Fibroblast of villous mesenchyme (primary cell): ENCODE measurements at places on chromosomes 3 and 15.

DNA sequence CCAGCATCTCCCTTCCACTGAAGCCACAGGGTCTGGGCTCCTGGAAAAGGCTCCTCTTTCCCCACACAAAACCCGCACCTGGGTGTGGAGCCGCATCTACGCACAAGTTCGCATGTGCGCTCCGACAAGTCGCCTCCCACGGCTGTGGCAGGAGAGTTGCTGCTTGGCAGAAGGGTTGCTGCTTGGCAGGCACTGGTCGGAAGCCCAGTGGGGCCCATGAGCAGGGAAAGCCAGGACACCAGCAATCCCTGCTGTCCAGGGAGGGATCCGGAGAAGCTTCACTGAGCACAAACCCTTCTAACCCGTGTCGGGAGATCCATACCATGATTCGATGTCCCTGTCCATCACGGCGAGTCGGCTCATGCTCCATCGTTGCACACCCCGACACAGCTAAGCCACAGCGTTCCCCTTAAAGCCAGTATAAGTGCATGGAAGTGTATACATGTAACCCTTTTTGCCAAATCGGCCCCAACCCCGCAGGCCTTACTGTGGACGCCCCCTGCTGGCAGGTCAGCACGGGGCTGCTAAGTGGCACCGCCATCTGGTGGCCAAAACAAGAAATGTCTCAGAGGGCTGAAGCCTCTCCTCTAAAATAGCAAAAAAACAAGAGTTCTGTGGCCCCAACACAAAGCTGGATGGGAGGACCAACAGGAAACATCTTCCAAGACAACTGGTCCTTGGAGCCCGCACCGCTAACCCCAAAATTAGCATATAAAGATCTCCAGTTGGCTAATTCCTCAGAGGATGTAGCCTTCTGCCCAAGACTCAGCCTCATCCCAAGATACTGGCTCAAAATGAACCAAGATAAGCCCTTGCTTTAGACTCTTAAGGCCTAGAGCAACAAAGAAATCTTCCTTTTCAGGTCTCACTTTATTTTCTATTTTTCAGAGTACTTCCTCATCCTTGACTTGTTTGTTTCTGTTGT, 8.3 kb downstream of the ANKRD63 start:
- peak; percentile 88 for DNase-seq

- DNase-seq, result peak; percentile 17
These were observed 3.7 kb upstream of the SLC9C1 start for GRCh38 chr3:112297714-112298113.

DNA sequence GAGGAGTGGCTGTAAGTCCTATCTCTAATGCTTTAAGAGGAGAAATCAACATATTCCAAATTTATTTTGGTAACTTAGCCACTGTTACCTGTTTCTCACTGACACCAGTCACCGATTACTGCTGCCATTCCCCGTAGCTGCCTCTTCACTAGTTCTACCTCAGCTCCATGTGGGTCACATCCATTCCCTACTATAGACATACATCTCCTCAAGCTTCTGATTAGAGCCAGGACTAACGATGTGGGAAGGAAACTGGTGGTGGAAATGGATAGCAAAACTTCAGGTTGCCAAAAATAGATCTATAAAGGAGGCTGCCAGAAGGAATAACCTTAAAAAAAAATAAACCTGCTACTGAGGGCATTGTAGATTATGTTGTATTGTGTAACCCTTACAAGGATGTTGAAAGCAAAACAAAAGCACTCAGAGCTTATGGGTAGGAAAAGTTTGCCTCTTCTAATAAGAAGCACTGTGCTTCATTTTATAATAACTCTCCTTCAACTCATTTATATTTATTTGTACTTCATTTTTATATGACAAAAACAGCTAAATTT, 56.0 kb downstream of the KAT2B start:
- peak; percentile 46 for DNase-seq

- no peak for DNase-seq
These were observed 42.3 kb downstream of the KLHL6 start for GRCh38 chr3:183513046-183513706.

- no peak for DNase-seq
These were observed 10.2 kb upstream of the SLC6A6 start for GRCh38 chr3:14392231-14392630.

- DNase-seq, result peak; percentile 79
These were observed 215.6 kb upstream of the CD96 start for GRCh38 chr3:111326144-111326995.

DNA sequence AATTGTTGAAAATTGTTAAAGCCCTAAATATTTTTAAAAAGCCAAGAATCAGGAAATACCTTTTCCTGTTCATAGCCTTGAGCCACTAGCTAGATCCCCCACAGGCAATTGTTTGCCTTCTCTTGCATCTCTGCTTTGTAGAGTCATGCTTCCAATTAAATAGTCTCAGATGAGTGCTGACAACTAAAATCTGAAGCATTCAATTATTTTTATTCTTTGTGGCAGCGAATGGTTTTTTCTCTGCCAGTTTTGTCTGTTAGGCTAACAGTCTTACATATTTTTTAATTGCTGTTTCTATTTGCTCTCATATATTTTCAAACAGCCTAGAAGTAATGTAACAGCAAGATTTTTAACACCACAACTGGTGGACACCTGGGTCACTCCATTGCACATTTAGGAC, 277.1 kb upstream of the GBE1 start:
- peak; percentile 14 for DNase-seq

DNA sequence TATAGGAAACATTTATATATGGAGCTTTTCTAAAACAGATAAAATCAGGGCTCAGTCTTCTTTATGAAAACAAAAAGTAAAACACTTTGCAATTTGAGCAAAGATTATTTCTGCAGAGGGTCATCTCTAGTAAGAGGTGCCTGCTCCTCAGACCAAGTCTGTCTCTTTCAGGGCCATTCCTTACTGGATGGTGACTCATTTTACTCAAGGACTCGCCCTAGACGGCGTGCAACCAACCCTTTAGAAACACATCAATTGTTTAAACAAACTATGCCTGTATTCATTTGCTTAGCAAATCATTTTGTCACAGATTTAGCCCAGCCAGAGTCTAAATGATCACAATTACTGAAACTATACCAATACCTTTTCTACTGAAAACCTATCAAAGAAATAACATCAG, 242.8 kb upstream of the ICE2 start:
- peak; percentile 37 for DNase-seq

- peak; percentile 95 for DNase-seq
These were observed 35.3 kb upstream of the SEMA4B start for GRCh38 chr15:90165659-90166489.

- no peak for DNase-seq
These were observed 65.9 kb upstream of the NTRK3 start for GRCh38 chr15:88322461-88322860.

DNA sequence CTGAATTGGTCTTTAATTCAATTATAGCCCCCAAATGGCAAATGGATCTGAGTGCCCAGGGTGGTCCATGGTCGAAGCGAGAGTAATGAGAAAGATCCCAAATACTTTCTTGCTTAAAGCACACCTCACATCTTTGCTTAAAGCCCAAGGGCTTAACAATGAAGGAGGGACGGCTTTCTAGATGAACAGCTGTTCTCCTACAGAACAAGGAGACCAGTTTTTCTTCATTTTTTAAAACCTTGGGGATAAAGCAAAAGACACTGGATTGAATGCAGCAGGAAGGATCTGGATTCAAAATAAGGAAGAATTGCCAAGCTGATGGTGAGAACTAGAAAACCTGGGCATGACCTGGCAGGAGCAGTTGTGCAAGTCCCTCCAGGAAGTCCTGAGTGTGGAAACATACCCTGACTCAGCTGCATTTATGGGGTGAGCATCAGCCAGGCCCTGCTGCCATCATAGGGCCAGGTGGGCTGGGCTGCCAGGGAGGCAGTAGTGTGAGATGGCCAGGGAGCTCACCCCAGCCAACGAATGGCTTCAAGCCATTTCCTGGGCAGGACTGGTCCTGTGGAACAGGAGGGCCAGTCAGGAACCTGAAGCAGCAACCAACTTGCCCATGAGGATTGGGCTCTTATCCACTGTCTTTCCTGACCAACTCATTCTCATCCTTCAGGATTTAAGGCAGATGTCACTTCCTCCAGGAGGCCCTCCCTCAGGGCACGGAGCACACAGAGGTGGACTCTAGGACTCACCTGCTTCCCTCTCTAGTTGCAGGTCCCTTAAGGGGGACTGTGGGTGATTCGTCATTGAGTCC, 18.4 kb upstream of the RHCG start:
- peak; percentile 16 for DNase-seq

GRCh38 chr15:48006031-48006511, 114.7 kb upstream of the SLC24A5 start:
- peak; percentile 65 for DNase-seq
